Chondrocyte (in vitro differentiated cells): ENCODE measurements at places on chromosomes 6 and 20. TPM values are rescaled to one million over a fixed set of nuclear protein-coding genes. Genes with fewer than 3 reads are reported as not detected.

The TFAP2B gene
- total RNA-seq, result 6.4 to 16.7 TPM (median 14.8 TPM) in 3 replicates

The KIAA1755 gene
- total RNA-seq, result 17.6 to 18.8 TPM (median 17.8 TPM) in 3 replicates

GRCh38 chr6:100923481-100924165, 42.5 kb upstream of the ASCC3 start:
- no peak overlapping the region for H3K4me3 ChIP-seq
- H3K27me3 ChIP-seq, result peaks cover 2% of the 10 kb centered on the region
- no peak for DNase-seq
- peaks cover 1% of the 10 kb centered on the region for H3K36me3 ChIP-seq
- H3K4me1 ChIP-seq, result no peaks in the 10 kb centered on the region

DNA sequence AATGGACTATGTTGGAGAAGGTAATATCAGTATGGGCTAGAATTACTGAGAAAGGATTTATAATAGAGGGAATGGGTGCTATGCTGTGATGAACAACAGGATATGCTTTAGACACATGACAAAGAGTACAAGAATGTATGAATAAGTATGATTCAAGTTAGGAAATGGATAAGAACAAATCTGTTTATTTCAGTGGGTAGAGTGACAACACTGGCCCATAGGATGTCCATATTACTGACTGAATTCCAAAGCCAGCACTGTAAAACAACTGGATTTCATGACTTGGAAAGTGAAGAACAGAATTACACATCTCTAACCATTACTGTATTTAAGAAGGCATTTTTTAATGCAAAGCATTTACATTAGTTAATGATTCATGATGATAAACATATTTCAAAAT, 35.9 kb downstream of the EPM2A start:
- no peaks in the 10 kb centered on the region for H3K27me3 ChIP-seq
- H3K27ac ChIP-seq, result peak overlapping the region; percentile 49
- peaks cover 3% of the 10 kb centered on the region for H3K36me3 ChIP-seq
- H3K4me1 ChIP-seq, result peaks cover 18% of the 10 kb centered on the region
- H3K4me3 ChIP-seq, result no peak overlapping the region

The PACSIN1 gene
- total RNA-seq, result 0.15 to 0.21 TPM in 2 of 3 replicates, not detected in the other

GRCh38 chr20:46580613-46581205, 30.3 kb upstream of the OCSTAMP start:
- H3K4me3 ChIP-seq, result no peak overlapping the region
- H3K27ac ChIP-seq, result no peak overlapping the region
- no peaks in the 10 kb centered on the region for H3K4me1 ChIP-seq
- H3K36me3 ChIP-seq, result no peaks in the 10 kb centered on the region
- DNase-seq, result no peak

GRCh38 chr6:28597217-28597835, 71.6 kb downstream of the GPX5 start:
- H3K36me3 ChIP-seq, result no peaks in the 10 kb centered on the region
- peaks cover 10% of the 10 kb centered on the region for H3K4me1 ChIP-seq
- H3K27me3 ChIP-seq, result no peaks in the 10 kb centered on the region
- H3K27ac ChIP-seq, result peak overlapping the region; percentile 83

The SLC18B1 gene
- total RNA-seq, result 2.4 to 6.2 TPM (median 2.7 TPM) in 3 replicates

DNA sequence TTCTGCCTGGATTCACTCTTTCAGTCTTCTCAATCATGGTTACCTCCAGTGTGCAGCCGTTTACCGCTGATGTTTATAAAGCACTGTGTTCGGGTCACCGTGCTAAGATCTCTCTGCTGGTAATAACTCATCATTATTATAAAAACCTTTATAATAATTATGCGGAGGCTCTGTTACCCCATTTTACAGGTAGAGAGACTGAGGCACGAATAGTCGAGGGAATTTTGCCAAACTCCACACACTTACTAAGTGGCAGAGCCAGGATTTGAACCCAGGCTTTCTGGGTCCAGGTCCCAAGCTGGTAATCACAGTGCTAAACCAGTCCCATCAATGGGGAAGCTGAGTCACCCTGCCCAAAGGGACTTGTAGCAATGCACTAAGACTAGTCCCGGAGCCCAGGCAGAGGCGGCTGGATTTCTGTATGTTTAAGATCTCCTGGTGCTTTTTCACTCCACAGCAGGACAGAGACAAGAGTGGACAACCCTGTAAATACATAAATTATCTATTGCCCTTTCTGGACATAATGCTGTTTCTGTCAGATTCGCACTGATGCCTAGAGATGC, 48.1 kb downstream of the SYNJ2 start:
- DNase-seq, result peak; percentile 34
- H3K36me3 ChIP-seq, result peaks cover 9% of the 10 kb centered on the region
- no peaks in the 10 kb centered on the region for H3K27me3 ChIP-seq
- peak overlapping the region; percentile 59 for H3K27ac ChIP-seq

- no peaks in the 10 kb centered on the region for H3K4me1 ChIP-seq
- DNase-seq, result no peak
- no peak overlapping the region for H3K4me3 ChIP-seq
- H3K36me3 ChIP-seq, result no peaks in the 10 kb centered on the region
Measured at GRCh38 chr6:40042232-40042631, 108.0 kb upstream of the MOCS1 start.

GRCh38 chr6:42690151-42690702, 32.2 kb downstream of the PRPH2 start:
- peak overlapping the region; percentile 60 for H3K27ac ChIP-seq
- peaks cover 46% of the 10 kb centered on the region for H3K4me1 ChIP-seq
- H3K27me3 ChIP-seq, result no peaks in the 10 kb centered on the region
- H3K36me3 ChIP-seq, result peaks cover 28% of the 10 kb centered on the region

The RNF144B gene
- 9.6 to 11.2 TPM (median 10.2 TPM) in 3 replicates for total RNA-seq
